NCI-H2029 (cell line): ENCODE measurements at places on chromosomes 2 and 18.

GRCh38 chr2:62956651-62957050, 94.0 kb upstream of the OTX1 start:
- DNase-seq = no peak

DNA sequence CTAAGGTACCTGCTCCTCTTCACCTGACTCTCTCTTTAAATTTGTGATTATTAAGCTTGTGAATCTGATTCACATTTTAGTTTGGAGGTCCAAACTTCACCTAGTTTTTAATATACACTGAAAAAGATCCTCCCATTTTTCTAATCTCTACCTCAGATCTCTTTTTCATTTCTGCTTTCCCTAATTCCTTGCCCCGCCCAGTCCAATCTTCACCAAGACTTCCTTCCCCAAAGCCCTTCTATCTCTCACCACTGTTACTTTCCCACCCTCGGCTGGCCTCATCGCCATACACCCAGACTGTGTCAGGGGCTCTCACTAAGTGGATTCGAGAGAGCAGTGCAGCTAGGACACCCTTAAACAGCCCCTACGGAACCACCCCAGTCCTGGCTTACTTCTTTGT, 40.0 kb downstream of the LBH start:
- DNase-seq = no peak

- DNase-seq = peak; percentile 95
Measured at GRCh38 chr2:212940816-212941215, 210.6 kb downstream of the IKZF2 start.

GRCh38 chr2:47899915-47900816, 6.1 kb downstream of the FBXO11 start:
- no peak for DNase-seq

GRCh38 chr18:65760457-65760856, 9.6 kb downstream of the CDH7 start:
- DNase-seq = no peak

DNA sequence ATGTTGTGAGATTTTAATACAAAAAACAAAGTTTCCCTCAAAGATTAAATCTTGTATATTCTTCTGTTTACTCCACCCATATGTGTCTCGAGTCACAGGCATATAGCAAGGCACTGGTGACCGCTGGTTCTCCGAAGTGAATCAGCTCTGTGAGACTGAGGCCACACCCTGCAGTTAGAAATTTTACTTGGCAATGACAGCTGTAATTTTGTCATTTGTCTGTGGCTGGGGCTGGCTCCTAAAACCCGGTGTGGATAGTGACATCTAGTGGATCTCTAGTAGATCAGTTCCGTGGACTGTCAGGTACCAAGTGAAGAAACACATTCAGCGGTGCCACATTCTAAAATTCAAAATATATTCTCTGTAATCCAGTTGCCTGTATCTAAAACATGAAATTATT, 278.0 kb downstream of the NEDD4L start:
- DNase-seq = peak; percentile 75

- no peak for DNase-seq
Measured at GRCh38 chr2:190707726-190708125, 58.8 kb downstream of the NAB1 start.

DNA sequence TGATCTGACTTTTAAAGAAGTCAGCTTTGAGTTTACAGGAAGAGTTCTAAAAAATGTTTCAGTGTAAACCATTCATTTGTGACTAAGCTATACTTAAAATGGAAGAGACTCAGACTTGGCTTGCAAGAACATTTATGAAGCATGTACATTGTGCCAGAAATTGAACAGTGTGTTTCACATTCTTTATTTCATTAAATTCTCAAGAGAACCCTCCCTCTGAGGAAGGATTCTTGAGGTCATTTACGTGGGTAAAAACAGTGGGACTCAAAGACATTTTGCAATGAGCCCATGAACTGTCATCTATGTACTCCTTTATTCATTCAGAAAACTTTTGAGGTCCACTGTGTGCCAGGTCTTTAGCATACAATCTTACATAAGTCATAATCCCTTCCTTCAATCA, 143.6 kb upstream of the ZNF521 start:
- no peak for DNase-seq

DNA sequence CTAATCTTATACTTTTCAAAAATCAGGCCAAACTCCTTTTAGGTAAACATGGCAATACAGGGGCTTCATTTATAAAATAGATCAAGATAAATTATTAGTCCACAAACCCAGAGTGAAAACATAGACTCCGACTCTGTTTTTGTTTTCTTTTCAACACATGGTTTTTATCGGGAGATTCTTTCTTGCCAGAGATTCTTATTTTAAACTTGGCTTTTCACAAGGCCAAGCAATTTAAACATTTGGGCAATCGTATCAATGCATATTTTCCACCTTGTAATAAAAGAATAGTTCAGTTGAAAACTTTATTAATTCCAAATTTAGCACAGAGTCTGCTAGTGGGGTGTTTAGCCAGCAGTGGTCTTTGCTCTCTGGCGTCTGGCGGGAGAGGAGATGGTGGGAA, 71.9 kb downstream of the SOX11 start:
- no peak for DNase-seq

DNA sequence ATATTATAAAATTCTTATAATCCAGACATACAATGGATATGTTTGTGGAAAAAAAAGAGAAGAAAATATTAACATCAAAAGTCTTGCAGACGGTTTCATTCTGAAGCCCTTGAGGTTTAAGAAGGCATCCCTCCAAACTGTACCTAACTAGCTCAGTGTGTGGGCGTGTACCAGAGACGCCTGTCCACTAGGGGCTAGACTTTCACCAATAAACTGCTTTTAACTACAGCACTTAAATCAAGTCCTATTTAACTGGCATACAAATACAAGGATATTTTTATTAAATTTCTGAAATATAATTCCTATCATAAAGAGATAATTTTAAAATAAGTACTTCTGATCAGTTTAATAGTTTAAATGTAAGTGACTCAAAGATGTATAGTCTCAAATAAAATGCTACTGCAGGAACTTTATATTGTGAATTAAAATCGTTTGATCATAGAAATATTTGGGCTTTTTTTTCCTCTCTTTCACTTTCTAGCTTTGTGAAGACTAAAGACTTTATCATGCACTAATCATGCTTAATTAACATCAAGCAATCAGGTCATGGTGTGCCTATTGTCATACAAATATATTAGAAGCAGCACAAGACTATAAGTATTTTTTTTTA, 437.7 kb downstream of the SATB2 start:
- no peak for DNase-seq

DNA sequence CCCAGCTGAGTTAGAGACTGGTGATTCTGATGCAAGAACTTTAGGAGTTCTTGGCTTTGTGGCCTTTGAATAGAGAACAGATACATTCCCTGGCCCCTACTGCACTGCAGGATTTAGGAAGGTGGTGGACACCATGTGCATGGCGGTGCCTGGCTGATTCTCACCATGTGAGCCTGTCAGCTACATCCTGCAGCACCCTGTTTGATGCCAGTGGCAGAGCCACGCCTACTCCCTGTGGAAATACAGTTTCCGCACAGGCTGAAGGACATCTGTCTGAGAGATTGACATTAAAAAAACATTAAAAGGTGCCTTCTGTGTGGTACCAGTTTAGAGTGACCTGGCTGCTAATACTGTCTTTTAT, 50.0 kb downstream of the KCNE4 start:
- no peak for DNase-seq

GRCh38 chr2:236517251-236518031, 52.2 kb upstream of the ACKR3 start:
- DNase-seq = no peak

DNA sequence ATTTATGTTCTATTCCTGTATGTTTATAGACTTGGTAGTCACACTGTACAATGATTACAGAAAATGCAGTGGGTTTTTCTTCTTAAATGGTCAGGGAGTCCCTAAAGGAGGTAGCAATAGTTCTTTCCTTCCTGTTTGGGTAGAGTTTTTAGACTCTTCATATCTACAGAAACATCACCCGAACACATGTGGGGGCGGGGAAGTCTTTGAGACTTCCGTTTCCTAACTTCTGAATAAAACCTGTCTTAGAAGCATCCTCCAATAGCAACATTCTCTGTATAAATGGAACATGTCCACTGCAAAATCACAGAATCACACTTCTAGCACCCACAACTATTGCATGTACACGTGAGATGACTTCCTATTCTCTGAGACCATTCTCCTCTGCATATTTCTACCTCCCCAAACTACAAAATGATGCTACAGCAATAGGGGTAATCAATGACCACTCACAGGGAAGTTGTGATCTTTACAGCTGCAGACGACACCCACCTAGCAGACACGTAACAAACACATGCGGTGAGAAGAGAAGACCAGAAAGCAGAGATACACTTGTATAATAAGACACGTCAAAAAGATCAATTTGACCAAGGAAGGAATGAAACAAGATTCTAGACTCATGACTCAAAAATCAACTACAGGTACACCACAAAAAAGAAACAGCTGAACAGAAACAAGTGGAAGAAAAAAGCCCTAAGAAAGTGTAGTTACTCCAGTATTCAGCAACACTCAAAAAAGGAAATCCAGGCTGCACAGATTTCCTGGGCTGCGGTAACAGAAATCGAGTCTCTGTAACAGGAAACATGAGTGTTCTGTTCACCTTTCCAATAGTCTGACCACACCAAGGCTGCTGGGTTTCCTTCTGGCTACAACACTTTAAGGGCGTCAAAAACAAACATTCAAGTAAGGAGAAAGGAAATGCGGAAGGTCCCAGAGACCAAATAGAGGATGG, 120.4 kb downstream of the ZNF516 start:
- DNase-seq = no peak

- no peak for DNase-seq
Measured at GRCh38 chr2:26938399-26939118, 31.9 kb upstream of the MAPRE3 start.

DNA sequence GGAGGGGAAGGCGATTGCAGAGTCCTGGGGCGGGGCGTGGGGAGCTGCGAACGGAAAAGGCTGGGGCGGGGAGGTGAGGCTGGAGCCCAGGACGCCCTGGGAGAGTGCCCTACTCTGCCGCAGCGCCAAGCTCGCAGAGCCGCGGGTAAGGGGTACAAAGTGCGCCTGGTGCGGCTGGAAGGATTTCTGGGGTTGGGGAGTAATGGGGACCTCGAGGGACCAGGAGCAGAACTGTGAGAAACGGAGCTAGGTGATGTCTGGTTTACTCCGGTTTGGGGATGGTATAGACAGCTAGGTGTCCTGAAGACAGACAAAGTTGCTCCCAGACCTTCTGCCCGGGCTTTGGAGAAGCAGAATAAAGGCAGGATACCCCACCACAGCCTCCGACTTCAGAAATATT, 718 bp upstream of the NXPH2 start:
- no peak for DNase-seq

DNA sequence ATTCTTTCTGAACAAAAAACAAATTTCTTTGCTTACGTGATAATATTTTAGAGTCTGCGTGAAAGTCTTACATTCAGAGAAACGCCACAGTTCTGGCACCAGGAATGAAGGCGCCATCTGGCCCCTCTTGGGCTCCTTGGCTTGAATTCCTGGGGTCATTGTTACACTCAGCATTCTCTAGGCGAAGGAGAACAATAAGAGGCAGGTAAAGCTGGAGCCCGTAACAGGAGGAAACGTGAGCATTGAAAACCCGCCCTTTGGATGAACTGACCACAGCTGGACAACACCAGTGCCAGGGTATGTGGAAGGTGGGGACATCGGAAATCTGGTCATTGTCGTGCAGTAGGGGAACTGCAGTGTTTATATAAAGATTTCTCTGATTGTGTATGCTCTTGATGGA, 144.8 kb downstream of the RNF152 start:
- no peak for DNase-seq

DNA sequence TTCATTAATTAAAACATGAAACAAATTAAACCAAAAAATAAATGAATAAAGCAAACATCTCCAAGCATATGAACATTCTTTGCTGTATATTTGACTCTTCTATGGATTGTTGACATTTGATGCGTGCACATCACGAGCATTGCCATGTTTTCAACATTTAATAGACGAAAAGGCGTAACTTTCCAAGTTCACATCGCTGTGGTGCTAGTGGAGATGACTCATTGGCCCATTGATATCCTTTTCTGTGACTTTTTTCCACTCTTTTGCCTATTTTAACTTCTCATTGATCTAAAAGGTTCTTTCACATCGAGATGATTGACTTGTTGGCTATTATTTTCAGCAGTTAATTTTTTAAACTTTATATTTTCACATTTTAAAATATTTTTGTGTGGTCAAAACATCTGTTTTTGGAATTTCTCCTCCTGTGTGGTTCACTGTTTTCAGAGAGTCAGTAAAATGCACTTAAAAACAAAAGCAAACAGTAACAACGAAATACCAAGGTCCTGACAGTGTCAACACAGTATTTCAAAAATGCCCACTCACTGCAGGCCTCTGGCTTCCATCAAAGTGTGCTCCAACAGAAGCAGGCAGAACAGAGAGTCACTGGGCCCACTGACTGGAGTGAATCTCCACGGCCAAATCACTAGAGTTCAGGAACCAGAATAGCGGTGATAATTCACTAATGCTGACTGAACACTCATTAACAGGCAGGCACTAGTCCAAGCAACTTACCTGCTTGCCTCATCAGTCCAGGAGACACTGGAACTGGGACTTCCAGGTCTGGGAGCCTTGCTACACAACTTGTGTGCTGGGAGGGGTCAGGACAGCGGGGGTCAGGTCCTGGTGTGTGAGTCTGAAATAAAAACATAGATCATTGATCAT, 372.2 kb upstream of the SMIM21 start:
- no peak for DNase-seq
